ENCODE measurements at places on chromosomes 5 and 9.

GRCh38 chr5:34522599-34523386 lies 133.3 kb upstream of the RAI14 start:
- no peaks in the 10 kb centered on the region for H3K4me1 ChIP-seq
- no peak overlapping the region for H3K4me3 ChIP-seq

- H3K36me3 ChIP-seq = peaks cover 25% of the 10 kb centered on the region
- no peaks in the 10 kb centered on the region for H3K27me3 ChIP-seq
- no peak for DNase-seq
- H3K4me3 ChIP-seq = no peak overlapping the region
Measured at GRCh38 chr5:617896-618295, 5.8 kb downstream of the CEP72 start.

DNA sequence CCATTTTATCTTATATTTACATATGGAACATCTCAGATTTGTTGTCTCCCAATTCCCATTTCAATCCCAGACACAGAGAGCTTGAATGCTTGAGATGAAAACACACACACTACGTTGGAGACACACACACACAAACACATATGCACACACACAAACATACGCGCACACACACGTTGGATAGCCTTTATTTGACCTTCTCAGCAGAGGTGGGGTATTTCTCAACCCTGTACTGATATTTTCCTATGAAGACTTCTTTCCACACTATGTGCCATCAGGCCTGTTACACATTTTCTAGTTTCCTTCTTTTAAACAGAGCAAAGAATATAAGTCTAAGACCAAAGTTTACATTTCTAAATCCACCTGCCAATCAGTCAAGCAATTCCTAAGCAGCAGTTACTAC lies 291.0 kb downstream of the TAF11L14 start:
- DNase-seq = no peak
- H3K27ac ChIP-seq = no peak overlapping the region
- H3K4me1 ChIP-seq = peaks cover 4% of the 10 kb centered on the region
- no peaks in the 10 kb centered on the region for H3K27me3 ChIP-seq

GRCh38 chr5:138515556-138516245 lies 27.3 kb downstream of the ETF1 start:
- no peak overlapping the region for H3K4me3 ChIP-seq
- no peak overlapping the region for H3K27ac ChIP-seq
- no peak for DNase-seq
- no peaks in the 10 kb centered on the region for H3K27me3 ChIP-seq
- peaks cover 78% of the 10 kb centered on the region for H3K36me3 ChIP-seq

DNA sequence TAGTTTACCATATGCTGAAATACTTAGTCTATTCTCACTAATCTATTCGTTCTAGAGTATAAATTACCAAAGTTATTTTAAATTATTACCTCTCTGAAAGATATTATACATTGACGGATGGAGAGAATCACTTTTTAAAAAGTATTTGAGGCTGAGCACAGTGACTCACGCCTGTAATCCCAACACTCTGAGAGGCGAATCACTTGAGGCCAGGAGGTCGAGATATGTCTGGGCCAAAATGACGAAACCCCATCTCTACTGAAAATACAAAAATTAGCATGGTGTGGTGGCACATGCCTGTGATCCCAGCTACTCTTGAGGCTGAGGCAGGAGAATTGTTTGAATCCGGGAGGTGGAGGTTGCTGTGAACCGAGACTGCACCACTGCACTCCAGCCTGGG lies 64.0 kb upstream of the SPATA31C2 start:
- H3K27me3 ChIP-seq = no peaks in the 10 kb centered on the region
- no peak for DNase-seq
- H3K36me3 ChIP-seq = no peaks in the 10 kb centered on the region
- H3K27ac ChIP-seq = no peak overlapping the region
- no peak overlapping the region for H3K4me3 ChIP-seq

DNA sequence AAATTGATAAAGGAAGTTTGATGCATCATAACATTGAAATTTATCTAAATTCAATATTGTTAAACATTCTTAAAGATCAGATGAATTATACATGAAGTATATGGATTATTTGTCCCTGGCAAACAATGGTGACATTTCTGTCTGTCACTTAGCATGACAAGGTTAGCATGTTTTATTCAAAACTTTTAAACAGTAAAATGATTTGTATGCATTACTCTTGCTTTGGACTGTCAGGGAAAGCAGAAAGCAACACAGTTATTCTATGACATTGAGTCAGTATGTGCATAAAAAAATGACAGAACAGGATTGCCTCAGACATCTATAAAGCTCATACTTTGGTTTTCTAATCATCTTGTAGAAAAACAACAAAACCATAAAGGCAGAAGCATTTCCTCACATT lies 193.7 kb downstream of the IZUMO3 start:
- H3K4me1 ChIP-seq = no peaks in the 10 kb centered on the region
- no peaks in the 10 kb centered on the region for H3K36me3 ChIP-seq
- H3K4me3 ChIP-seq = no peak overlapping the region
- H3K27me3 ChIP-seq = no peaks in the 10 kb centered on the region
- H3K27ac ChIP-seq = no peak overlapping the region

GRCh38 chr9:109455861-109456260 lies 42.2 kb downstream of the PTPN3 start:
- H3K4me3 ChIP-seq = no peak overlapping the region
- no peaks in the 10 kb centered on the region for H3K4me1 ChIP-seq
- DNase-seq = no peak
- H3K27me3 ChIP-seq = peaks cover 4% of the 10 kb centered on the region
- H3K27ac ChIP-seq = no peak overlapping the region

GRCh38 chr5:143174714-143175398 lies 228.6 kb downstream of the NR3C1 start:
- H3K4me1 ChIP-seq = peaks cover 27% of the 10 kb centered on the region
- H3K4me3 ChIP-seq = no peak overlapping the region
- DNase-seq = no peak
- H3K27ac ChIP-seq = no peak overlapping the region
- peaks cover 3% of the 10 kb centered on the region for H3K36me3 ChIP-seq
- no peaks in the 10 kb centered on the region for H3K27me3 ChIP-seq

GRCh38 chr5:158470764-158471534 lies 612.0 kb upstream of the CLINT1 start:
- peaks cover 2% of the 10 kb centered on the region for H3K4me1 ChIP-seq
- H3K27me3 ChIP-seq = no peaks in the 10 kb centered on the region
- no peak overlapping the region for H3K27ac ChIP-seq
- H3K36me3 ChIP-seq = no peaks in the 10 kb centered on the region
- no peak overlapping the region for H3K4me3 ChIP-seq

DNA sequence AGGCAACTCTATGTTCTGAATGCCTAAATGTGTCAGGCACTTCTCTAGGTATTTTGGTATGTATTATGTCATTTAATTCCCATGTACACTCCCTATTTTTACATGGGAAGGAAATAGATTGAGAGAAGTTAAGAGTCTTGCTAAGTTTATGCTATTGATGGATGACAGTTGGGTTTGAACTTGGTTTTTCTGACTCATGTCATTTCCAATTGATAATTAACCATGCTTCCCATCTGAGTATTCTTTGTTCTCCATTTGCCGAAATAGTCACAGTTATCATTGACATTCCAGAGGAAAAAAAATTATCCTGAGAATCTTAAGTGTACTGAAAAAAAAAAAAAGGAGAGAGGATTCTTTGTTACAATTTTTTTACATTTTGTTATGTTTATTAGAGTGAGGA lies 23.1 kb upstream of the DMRTA1 start:
- H3K4me3 ChIP-seq = no peak overlapping the region
- H3K4me1 ChIP-seq = no peaks in the 10 kb centered on the region
- no peak for DNase-seq
- H3K36me3 ChIP-seq = no peaks in the 10 kb centered on the region
- H3K27me3 ChIP-seq = no peaks in the 10 kb centered on the region
